CMK (cell line): ENCODE measurements at places on chromosomes 11 and 22.

GRCh38 chr11:26584818-26585217 lies 12.8 kb upstream of the MUC15 start:
- DNase-seq = no peak

DNA sequence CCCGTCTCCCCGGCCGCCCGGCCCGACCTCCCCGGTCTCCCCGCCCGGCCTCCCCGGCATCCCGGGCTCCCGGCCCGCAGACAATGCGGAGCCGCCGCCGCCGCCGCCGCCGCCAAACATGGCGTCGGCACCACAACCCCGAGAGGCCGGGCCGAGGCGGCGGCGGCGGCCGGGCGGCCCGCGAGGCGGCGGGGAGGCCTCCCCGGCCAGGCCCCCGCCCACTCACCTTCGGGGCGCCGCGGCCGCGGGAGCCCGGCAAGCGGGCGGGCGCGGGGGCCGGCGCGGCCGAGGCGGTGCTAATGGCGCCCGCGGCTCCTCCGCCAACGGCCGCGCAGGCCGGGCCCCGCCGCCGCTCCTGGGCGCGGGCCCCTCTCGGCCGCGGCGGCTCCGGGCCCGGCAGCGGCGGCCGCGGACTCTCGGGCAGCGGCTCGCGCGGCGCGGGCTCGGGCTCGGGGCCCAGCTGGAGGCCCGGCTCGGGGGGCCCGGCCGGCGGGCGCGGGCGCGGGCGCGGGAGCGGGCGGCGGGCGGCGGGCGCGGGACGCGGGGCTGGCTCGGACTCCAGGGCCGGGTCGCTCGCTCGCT lies 311 bp downstream of the BRD1 start:
- no peak for DNase-seq

DNA sequence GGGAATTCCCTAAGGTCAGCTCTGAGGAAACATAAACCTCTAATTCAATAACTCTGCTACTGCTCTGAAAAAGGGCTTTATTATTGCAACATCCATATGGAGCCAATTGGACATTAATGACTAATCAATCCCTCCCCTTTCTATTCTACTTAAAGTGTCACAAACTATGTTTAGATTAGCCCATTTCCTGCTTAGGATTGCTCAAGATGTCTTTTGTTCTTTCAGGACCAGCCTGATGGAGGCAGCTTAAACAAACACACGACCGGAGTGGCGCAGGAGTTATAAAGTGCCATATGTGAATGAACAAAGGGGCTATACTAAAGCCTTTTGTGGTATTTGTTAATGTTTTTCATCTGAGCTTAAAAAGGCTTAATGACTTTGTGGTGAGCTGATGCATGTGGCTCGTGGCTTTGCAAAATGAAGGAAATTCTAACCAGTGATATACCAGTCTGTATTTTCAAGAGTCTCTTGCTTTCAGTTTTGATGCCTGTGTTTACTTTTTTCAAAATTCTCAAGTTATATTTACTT lies 354.4 kb downstream of the SOX6 start:
- DNase-seq = no peak

GRCh38 chr11:68414496-68415221 lies 45.9 kb upstream of the PPP6R3 start:
- no peak for DNase-seq

- DNase-seq = no peak
These were observed 75.3 kb downstream of the SC5D start for GRCh38 chr11:121367844-121368225.

GRCh38 chr11:130131961-130132850 lies 27.4 kb upstream of the ST14 start:
- DNase-seq = no peak
